ENCODE measurements at places on chromosomes 6 and 20.
A peak's percentile ranks its signal among the peaks of the same experiment; 100 is the strongest.

DNA sequence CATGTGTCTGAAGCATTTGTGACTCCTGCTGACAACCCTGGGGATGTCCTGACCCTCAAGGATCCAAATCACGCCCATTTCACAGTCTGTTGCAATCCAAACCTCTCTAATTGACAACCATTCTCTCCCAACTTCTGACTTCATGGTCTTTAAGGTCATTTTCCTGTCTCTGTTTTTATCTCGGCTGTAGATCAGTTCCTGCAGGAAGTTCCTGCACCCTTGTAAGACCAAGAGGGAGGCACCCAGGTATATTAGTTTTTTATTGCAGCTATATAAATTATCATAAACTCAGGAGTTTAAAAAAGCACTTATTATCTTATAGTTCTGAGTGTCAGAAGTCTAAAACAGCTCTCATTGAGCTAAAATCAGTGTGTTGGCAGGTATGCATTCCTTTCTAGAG, 166.8 kb downstream of the BTBD3 start:
- no peak for DNase-seq

- peak; percentile 68 for DNase-seq
Measured at GRCh38 chr6:113458368-113459010, 398.7 kb upstream of the MARCKS start.

DNA sequence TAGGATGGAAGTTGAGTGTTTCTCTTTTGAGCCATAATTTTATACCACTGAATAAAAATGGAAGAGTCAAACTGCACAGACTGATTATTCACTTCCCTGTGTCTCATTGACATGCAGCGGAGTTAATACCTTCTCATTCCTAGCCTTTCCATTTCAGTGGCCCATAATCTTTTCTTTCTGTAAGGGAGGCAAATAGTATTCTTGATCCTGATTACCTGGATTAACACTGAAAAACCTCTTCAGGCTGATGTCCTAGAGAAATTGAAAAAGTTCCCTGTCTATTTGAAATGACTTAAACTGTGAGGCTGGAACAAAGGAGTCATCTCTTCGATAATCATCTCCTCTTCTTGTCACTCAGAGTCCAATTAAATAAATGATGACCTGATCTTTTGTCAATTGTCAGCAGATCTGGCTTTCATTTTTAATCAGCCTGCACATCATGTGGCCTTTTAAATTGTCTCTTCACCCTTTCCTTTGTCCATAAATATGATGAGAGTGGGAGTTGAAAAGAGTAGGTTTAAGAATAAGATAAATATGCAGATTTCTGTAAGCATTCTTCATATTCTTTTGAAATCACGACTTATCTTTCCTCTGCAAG, 713.0 kb downstream of the EPM2A start:
- no peak for DNase-seq

GRCh38 chr6:163730246-163731210, 316.0 kb downstream of the QKI start:
- no peak for DNase-seq

DNA sequence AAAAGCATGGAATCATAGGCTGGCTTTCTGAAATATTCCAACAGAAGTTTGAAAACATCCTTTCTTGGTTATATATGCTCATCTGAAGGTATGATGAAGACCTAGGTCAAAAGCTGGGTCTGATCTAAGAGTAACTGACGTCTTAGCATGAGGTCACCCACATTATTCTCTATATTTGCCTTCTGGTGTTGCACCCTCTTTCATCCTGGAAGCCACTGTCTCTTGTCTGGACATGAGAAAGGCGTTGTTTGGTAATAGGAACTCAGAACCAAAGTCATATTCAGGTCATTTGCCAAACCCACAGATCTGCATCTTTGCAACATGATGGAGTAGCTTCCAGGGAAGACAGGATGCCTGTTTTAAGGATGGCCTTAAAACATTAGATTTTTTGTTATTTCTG, 17.6 kb downstream of the GABRR1 start:
- DNase-seq: no peak

- DNase-seq: no peak
Measured at GRCh38 chr6:33521489-33522091, 58.5 kb downstream of the BAK1 start.

- no peak for DNase-seq
Measured at GRCh38 chr6:76839505-76839904, 623.8 kb downstream of the HTR1B start.

DNA sequence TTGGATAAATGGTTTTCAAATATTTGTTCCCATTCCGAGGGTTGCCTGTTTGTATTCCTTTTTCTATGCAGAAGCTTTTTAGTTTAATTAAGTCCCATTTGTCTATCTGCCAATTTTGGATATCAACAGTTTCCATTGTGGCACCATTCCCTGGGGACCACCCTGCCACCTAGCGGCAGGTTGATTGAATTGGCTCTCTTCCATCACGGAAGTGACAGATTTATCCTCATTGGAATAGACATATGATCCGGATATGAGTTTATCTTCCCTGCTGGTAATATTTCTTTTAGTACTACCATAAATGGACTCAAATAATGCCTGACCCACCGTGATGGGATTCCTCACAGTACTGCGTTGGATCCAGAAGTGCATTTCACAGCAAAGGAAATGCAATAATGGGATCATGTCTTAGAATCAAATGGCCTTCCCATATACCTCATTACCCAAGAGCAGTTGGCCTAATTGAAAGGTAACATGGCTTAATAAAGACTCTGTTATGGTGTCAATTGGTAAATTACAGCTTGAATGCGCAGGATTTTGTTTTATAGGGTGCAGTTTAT, 327.0 kb downstream of the BMP2 start:
- DNase-seq: peak; percentile 22

DNA sequence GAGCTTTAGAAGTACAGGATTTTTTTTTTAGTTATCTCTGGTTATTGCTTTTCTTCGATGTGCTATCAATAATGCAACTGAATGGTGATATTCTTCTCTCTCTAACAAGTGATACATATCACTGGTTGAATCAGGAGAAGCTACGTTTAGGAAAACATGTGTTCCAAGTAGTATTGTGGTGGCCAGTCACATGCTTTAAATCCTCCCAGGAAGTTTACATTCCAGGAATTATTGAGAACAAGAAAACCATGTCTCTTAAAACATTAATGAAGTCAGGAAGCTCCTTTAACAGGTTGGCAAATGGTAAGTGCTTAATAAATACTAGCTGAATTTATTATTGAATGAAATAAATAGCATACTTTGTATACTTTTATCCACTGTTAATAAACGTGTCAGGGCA, 371.1 kb downstream of the BCKDHB start:
- peak; percentile 66 for DNase-seq

GRCh38 chr6:170050591-170051041, 240.3 kb downstream of the DLL1 start:
- DNase-seq: no peak

- DNase-seq: no peak
Measured at GRCh38 chr6:162074641-162075275, 652.8 kb downstream of the PRKN start.

- DNase-seq: no peak
Measured at GRCh38 chr6:8888468-8888867, 453.1 kb upstream of the SLC35B3 start.

DNA sequence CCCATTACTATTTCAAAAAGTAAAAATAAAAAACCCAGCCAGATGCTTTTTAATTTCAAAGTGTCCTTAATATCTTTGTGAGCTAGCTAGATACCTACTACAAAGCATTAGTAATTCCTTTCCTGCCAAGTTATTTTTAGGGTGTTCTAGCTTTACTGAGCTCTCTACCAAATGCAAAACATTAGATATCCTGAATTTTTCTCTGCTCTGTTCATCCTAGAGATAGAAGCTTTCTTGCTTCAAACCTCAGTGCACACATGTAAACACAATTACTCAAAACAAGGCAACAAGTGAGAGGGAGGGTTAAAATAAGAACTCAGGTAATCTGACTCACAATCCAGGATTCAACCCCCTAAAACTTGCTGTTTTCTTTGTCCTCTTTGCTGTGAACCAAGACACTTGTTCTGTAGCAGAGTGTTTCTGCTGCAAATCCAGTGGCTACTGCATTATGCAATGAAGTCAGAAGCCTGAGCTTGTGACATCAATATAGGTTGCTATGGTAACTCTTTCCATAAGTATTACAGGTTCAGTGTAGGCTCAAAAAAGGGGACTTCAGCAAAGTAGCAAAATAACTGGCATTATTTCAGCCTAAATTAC, 72.6 kb upstream of the STXBP5 start:
- DNase-seq: peak; percentile 71

DNA sequence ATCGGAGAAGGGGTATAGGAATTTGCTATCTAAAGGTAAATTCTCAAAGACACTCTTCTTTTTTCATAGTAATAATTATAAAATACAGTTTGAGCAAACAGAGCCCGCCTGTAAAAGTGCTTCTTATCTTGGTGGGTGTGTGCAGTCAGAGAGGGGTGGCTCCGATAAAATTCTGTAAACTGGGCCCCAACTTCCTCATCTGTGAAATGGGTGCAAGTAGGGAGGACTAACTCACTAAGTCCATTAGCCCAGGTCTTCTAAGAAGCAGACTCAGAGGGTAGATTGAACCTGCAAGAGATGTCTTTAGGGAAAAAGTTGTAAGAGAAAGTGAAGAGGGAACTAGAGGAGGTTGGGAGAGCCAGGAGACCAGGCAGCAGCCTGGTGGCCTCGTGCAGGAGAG, 245.8 kb upstream of the RREB1 start:
- DNase-seq: no peak

DNA sequence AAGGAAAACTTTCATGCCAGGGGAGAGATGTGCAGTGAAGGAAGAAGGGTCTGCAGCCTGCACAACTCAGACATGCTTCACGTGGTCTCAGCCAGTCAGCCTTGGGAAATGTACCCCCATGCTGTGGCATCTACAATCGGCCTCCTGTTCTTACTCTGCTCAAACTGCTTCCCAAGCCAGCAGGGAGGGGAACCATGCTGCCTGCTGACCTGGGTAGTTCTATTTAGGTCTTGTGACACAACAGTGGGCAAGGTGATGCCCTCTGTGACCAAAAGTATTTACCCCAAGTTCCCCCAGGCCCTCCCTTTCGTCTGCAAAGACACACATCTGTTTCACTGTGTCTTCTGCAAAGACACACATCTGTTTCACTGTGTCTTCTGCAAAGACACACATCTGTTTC, 106.9 kb downstream of the SLC23A2 start:
- no peak for DNase-seq

- DNase-seq: peak; percentile 42
Measured at GRCh38 chr6:151012321-151013294, 147.1 kb downstream of the MTHFD1L start.

- DNase-seq: peak; percentile 51
Measured at GRCh38 chr6:12522347-12522746, 194.2 kb upstream of the PHACTR1 start.

GRCh38 chr6:33431880-33432541, 12.1 kb downstream of the SYNGAP1 start:
- no peak for DNase-seq

GRCh38 chr6:141153563-141153962, 979.2 kb upstream of the GJE1 start:
- no peak for DNase-seq

GRCh38 chr6:108497883-108498282, 62.8 kb upstream of the FOXO3 start:
- DNase-seq: peak; percentile 47

- peak; percentile 18 for DNase-seq
Measured at GRCh38 chr6:36977470-36977941, 8.5 kb downstream of the MTCH1 start.

GRCh38 chr6:33592595-33593413, 12.7 kb upstream of the BAK1 start:
- no peak for DNase-seq

GRCh38 chr6:145539831-145540230, 195.5 kb downstream of the EPM2A start:
- peak; percentile 3 for DNase-seq

DNA sequence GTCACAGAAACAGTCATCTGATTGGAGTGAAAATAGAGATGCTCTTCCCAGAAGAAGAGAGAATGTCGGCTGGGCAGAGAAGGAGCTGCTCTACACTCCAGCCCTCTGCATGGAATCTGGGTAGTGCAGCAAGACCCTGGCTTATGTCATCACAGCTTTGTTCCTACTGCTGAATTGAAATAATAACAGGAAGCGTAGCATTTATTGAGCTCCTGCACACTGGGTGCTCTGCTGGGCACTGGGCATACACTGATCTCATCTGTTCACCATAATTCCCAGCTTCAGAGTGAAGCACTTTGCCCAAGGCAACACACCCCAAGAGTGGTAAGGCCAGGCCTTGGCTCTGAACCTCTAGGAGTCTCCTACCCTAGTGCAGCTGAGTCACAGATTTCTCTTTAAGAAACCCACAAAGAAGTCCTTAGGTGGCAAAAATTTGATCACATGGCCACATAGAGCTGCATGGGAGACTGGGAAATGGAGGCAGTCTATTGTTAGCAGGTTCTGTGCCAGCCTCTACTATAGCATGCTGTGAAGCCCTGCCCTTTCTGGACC, 3.9 kb upstream of the SDCBP2 start:
- no peak for DNase-seq

- no peak for DNase-seq
Measured at GRCh38 chr20:43982886-43983285, 68.2 kb downstream of the TOX2 start.

- DNase-seq: peak; percentile 14
Measured at GRCh38 chr6:38720295-38720694, 5.2 kb downstream of the DNAH8 start.

DNA sequence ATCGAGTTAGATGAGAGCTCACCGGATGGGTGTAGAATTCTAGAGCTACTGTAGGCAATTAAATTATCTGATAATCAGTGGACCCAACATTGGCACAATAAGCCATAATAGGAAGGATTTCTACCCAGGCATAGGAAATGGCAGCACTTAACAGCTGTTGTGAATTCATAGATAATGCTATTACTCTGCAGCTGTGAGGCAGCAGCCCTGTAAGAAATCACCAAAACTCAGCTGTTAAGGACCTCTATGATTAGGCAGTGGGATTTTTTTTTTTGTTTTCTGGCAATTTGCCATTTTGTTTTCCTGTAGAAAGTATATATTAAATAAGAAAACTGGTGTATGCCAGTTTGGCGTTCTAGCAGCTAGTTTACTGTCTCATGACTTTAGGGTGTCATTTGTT, 609.1 kb upstream of the SLC35B3 start:
- no peak for DNase-seq

DNA sequence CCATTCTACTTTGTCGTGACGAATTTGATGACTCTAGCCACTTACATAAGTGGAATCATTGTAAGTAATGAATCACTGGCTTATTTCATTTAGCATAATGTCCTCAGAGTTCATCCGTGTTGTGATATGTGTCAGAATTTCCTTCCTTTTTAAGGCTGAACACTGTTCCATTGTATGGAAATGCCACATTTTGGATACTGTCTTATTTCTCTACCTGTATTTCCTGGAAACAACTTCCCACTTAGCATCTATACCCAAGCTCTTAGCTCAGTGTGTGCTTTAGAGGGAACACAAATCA, 28.8 kb upstream of the GGTLC1 start:
- DNase-seq: no peak

GRCh38 chr6:18276610-18277236, 12.4 kb upstream of the DEK start:
- DNase-seq: no peak

All from mesenchymal stem cell (in vitro differentiated cells and primary cell).